Fibroblast of skin of right biceps (primary cell): ENCODE measurements at places on chromosomes 13 and 19.

GRCh38 chr19:31372246-31372781 lies 23.1 kb upstream of the TSHZ3 start:
- DNase-seq = no peak

DNA sequence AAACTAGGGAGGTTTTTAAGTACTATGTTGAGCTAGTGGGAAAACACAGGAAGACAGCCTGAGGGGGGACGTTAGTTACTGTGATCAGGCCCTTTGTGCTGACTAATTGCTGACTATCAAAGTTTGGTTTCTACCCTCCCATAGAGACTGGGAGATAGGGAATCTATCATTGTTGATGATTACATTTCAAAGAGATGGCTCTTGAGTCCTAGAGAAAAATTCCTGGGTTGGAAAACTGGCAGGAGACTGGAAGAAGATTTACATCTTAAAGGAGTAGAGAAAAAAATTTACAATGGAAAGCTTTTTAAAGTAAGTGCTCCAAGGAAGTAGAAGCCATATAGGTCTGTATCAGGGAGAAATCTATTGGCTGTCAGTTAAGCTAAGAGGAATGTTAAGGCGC lies 522.0 kb upstream of the KLHL1 start:
- no peak for DNase-seq

DNA sequence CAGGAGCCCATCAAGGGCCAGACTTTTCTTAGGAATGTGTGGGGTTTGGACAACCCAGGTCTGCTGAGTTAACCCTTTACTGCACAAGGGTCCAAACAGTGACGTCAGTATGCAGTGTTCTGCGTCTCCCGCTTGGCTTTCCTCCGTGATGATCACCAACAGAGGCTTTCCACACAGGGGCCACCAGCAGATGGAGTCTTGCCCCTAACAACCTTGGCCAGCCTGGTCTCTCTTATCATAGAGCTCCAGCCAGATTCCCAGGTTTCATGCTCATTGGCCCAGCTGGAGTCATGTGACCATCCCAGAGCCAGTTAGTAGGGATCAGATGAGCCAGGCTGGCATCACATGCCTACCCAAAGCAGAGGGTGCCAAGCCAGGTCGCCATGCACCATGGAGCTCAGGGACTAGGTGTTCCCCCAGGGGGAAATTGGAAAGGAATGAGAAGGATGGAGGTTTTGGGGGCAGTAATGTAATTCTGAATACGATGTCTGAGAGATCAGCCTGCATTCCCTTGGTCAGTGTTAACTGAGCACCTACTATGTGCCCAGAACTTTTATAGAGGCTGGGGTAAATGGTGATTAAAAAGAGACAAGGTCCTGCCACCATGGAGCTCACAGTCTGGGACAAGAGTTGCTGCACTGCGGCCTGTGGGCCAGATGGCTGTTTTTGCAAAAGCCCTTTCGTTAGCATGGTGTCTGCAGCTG lies 61.2 kb downstream of the MYH14 start:
- no peak for DNase-seq

- no peak for DNase-seq
Measured at GRCh38 chr13:34758628-34759027, 183.4 kb upstream of the NBEA start.

- DNase-seq = no peak
Measured at GRCh38 chr19:51417810-51418157, 342 bp upstream of the SIGLEC10 start.

DNA sequence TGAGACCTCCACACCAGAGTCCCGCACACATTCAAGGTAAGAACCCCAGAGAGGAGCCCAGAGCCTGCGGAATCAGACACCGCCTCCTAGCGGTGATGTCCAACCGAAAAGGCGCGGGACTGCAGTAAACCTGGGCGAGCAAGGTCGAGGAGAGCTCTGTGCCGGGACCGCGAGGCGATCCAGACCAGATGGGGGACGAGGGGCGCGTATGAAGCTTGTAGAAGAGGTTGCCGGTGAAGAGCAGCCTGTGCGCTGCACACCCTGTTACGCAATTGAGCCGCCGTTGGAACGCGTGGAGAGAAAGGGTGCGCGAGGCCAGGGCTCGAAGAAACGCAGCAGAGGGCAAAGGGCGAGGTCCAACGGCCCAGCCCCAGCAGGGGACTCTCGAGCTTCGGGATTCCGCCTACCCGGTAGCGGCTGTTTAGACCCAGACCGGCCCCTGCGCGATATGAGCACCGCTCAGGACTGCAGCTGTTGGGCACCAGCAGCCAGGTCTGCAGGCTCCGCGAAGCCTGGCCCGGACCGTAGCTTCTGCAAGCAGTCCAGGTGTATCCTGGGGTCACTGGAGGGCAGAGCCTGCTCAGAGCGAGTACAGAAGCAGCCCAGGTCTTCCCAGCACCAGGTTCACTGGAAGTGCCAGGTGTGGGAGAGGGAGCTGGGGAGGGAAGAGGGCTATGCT lies 65.9 kb upstream of the ZNF599 start:
- no peak for DNase-seq

GRCh38 chr13:41306271-41307145 lies 4.6 kb upstream of the NAA16 start:
- DNase-seq = peak; percentile 23

GRCh38 chr13:51834581-51835171 lies 10.3 kb downstream of the TMEM272 start:
- DNase-seq = no peak

DNA sequence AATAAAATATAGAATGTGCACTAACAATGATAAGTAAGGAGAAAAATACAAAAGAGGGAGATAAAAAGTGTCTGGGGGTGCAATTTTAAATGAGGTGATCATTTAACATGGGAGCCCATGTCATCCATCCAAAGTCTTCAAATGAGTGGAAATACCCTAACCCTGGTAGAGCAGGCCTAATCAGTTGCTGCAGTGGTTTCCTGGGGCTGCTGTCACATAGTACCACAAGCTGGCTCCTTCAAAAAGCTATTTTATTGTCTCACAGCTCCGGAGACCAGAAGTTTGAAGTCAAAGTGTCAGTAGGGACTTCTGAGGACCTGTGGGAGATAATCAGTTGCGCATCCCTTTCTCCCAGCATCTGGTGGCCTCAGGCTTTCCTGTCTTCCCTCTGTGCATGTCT lies 717.9 kb downstream of the DIAPH3 start:
- no peak for DNase-seq

GRCh38 chr13:108225440-108225839 lies 7.2 kb downstream of the ABHD13 start:
- DNase-seq = no peak

DNA sequence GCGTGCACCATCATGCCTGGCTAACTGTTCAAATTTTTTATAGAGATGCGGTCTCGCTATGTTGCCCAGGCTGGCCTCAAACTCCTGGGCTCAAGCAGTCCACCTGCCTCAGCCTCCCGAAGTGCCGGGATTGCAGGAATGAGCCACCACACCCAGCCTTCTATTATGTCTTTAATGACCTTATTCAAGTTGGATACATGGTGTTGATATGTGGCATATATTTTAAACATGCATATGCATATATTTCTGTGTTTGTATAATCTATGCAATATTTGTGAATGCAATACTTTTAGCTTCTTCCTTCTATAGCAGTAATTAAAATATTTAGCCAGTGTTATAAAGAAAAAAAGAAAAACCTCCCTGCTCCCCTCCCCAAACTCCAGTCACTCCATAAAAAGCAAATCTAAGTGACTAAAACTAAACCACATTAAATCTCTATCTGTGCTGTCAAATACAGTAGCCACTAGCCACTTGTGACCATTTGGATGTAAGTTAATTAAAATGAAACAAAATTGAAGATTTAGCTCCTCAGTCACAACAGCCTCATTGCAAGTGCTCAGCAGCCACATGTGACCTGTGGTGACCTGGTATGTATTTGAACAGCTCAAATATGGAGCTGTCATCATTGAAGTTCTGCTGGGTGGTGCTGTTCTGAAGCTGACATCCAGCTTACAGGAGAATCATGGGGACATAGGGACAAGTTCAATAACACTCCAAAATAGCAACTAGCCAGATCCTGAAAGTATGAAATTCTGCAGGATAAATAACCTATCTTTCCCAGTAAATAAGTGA lies 27.4 kb downstream of the FCGBP start:
- no peak for DNase-seq

GRCh38 chr13:107284173-107284572 lies 716.2 kb upstream of the ARGLU1 start:
- DNase-seq = no peak

DNA sequence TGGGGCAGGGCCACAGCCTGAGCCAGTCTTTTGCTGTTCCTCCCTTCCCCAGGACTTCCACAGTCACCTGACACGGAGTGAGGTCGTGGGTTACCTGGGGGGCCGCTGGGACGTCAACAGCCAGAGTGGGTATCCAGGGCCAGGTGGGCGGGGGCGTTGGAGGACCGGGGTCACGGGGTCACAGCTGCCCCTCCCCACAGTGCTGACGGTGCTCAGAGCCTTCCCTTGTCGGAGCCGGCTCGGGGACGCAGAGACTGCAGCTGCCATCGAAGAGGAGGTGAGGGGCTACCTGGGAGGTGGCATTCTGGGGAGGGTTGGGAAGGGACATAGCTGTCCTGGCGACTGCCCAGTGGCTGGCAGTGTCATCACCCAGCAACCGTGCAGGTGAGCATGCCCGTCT lies 11.5 kb downstream of the MPND start:
- DNase-seq = no peak

GRCh38 chr19:11566164-11566563 lies 7.1 kb upstream of the ELOF1 start:
- no peak for DNase-seq

DNA sequence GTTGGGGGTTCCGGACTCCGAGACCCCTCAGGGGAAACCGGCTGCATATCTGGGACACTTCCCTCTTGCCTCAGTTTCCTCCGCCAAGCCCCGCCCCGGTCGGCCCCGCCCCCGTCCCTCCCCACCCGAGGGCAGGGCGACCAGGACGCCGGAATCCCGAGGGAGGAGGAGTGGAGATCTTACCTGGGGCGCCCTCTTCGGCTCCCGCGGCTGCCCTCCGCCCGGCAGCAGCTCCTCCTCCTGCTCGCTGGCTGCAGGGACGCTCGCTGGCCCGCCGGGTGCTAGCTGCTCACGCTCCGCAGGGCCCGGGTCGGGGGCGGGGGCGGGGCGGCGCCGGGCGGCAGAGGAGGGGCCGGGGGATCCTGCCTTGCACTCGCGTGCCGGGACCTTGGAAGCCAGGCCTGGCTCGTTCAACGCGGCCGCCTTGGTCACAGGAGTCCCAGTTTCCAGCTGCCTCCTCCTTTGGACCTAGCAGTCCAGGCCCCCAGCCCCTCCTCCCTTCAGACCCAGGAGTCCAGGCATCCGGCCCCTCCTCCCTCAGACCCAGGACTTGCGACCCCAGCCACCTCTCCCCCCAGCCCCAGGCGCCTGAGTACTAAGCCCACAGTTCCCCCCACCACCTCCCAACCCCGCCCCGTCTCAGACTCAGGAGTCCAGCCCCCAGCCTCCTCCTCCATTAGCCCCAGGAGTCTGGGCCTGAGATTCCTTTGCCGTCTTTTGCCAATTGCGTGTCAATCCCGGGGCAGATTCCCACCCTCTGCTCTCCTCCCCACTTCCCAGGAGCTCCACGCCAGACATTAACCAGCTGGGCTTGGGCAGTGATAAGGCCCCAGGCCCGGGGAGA lies at the start of gene NTF4:
TSS of gene NTF4 (minus strand) at position 51 of the 844 bp plus-strand sequence. CDS start 2,821 bp downstream, outside the sequence.
- DNase-seq = peak; percentile 36

DNA sequence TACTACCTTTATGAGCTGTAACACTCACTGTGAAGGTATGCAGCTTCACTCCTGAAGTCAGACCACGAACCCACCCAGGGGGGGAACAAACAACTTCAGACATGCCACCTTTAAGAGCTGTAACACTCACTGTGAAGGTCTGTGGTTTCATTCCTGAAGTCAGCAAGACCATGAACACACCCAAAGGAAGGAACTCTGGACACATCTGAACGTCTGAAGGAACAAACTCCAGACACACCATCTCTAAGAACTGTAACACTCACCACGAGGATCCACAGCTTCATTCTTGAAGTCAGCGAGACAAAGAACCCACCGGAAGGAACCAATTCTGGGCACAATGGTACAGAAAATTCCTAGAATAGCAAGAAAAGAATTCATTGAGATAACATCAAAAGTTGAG lies 1796.5 kb upstream of the MIR17HG start:
- peak; percentile 25 for DNase-seq

DNA sequence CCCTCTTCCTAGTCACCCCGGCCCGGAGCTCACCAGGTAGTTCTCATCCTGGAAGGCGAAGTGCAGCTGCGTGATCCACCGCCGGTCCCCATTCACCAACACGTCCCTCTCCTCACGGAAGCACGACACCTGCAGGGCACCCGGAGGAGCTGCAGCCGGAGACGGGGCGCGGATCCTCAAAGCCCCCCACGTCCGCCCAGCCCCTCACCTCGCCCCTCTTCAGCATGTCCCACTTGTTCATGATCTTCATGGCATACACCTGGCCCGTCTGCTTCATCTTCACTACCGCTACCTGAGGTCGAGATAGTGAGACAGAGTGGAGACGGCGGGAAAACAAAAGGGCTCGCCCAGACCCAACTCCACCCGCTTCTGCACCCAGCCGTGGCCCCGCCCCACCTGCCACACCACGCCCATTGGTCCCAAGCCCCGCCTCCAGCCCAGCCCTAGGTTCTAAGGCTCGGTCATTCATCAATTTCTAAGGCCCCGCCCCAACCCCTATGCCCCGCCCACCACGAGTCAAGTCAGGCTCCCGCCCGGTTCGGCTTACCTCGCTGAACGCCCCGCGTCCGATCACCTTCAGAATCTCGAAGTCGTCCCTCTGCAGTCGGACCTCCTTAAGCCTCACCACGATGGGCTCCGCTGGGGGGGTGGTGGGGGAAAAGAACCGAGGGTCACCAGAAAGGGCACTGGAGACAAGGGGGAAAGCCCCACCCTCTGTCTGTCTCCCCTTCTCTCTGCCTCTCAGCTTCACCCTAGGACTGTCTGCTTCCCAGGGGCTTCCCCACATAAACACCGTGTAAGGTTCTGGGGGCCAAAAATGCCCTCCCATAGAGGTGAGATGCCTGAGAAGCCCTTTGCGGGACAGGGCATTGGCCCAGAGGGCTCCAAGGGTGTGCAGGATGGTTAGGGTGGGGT lies 2.8 kb downstream of the DMPK start:
- peak; percentile 76 for DNase-seq

DNA sequence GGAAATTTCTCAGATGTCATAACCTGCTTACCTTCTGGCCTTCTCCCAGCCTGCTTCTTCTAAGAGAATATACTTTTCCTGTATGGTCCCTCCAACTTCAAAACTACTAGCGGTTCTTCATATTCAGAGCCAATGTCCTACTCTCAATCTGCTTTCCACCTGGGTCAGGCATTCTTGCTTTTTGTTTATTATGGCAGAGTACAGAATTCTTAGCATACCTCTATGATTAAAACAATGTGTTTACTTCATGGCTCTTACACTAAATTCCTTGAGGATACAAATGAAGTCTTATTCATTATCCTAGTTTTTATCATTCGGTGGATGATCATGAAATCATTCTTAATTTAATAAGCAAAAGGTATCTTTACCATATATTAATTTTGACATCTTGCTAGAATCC lies 484.2 kb upstream of the SLITRK1 start:
- DNase-seq = peak; percentile 63

DNA sequence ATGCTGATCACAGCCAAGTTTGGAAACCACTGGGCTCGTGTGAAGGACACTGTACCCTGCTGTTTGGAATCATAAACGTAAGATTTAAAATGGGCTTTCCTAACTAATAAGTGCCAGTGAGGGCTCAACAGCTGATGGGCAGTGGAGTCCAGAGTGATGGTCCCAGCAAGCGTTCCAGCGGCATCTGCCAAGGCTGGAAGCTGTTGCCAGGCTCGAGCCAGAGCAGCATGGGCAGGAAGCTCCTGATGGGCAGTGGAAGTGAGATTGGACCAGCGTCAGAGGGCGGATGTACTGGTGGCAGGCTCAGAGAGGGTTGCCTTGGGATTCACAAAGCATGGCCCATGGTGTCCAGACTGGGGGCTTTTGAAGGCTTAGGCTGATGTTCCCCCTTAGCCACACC lies 30.2 kb downstream of the COL4A2 start:
- DNase-seq = no peak
